ENCODE measurements at places on chromosomes 3 and 15.

GRCh38 chr3:104755791-104756190 is 610.9 kb upstream of the ALCAM start:
- no peak for DNase-seq

DNA sequence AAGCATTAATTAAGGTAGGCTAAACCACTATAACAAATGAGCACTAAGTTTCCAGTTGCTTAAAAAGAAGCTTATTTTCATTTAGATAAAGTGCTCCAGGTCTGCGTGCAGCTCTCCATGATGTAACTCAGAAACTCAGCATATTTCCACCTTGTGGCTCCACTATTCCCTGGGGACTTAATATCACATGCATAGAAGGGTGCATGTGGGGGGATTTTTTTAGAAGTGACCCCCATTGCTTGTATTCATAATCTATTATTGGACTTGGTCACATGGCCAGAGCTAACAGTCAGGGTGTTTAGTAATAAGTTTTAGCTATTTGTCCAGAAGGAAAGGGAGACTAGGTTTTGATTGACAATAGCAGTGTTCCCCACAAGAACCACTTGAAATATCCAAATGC is 86.8 kb downstream of the TMCO5A start:
- DNase-seq: no peak

- no peak for DNase-seq
Measured at GRCh38 chr3:195548006-195548405, 4.9 kb upstream of the PPP1R2 start.

GRCh38 chr3:158762701-158763100 is 30.4 kb upstream of the RARRES1 start:
- no peak for DNase-seq

DNA sequence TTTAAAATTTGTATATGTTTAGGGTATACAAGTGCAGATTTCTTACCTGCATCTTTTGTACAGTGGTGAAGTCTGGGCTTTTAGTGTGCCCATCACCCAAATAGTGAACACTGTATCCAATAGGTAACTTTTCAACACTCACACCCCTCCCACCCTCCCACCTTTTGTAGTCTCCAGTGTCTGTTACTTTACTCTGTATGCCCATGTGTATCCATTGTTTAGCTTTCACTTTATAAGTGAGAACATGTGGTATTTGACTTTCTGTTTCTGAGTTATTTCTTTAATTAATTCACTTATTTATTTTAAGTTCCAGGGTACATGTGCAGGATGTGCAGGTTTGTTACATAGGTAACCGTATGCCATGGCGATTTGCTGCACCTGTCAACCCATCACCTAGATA is 124.8 kb upstream of the NEO1 start:
- DNase-seq: no peak

DNA sequence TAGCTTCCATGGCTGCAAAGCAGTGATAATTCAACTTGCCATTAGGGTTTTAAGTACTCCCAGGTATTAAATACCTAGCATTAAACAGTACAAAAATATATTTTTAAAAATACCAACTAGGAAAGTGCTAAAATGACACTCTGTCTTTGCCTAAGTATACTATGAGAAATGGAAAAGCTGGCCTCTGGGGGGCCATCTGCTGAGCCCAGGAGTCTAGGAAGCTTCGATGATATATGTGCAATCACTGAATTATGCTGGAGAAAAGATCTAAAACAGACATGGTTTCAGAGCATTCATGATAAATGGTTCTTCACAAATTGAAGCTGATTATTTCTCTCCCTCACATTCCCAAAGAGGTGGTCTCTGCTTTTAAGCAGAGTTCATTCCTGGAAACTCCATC is 191.8 kb downstream of the OPA1 start:
- no peak for DNase-seq

GRCh38 chr3:80239301-80239700 is 471.5 kb upstream of the ROBO1 start:
- no peak for DNase-seq

DNA sequence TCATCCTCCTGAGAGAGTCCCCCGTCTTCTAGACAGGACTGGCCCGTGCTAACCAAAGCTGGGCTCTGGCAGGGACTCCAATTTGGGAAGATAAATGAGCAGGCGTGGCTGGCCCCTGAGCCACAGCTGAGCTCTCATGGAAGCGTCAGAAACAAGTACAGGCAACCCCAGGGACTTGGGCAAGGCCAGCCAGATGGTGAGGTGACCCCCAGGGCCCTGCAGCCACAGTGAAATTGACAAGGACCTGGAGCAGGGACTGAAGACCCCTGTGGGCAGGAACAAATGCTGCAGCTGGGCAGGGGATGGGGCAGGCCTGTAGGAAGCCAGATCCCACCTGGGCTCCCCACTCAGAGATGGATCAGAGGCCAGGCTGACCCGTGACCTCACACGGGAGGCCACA is 32.8 kb upstream of the CGNL1 start:
- DNase-seq: no peak

DNA sequence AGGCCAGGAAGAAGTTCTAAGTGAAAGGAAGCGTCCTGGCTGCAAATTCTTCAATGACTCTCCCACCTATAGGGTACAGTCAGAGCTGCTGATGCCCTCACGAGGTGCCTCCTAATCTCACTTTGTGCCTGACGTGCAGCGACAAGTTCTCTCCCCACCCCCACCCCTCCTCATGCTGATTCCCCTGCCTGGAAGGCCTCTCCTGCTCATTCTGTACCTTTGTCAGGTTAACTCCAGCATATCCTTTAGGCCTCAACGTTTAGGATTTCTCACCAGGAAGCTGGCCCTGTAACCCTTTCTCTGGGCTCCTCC is 25.0 kb downstream of the SLC12A8 start:
- DNase-seq: no peak

DNA sequence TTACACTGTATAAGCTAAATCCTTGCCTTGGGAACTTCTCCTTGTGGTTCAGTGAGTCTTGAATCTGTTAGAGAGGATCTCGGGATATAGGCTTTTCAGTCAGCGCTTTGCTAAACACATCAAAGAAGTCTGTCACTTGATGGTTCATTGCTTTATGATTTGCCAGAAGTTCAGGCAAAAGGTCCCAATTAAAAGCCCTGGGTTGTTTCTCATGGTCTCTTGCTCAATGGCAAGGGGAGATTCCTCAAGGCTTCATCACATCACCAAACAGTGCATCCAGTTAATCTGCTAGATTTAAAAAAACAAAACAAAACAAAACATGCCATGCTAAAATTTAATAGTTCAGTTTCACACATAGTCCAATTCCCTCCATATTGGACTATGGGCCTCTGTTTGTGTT is 114.8 kb downstream of the FILIP1L start:
- no peak for DNase-seq

GRCh38 chr3:181880331-181880730 is 168.6 kb downstream of the SOX2 start:
- DNase-seq: no peak

DNA sequence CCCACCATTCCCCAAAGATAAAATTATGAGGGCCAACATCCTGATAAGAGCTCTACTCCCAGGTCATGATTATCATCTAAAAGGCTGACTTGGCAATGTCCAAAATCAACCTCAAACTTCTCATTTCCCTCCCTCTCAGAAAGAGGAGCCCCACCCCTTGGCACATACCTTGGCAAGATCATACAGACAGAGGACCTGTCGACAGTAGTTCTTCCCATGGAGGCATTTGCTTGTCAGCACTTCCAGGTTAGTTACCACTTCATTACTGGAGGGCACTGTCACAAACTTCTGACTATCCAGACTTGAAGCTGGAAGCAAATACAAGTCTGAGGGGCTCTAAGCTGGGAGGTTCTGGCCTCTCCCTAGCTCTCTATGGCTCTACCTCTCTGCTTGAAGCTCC is 37.8 kb downstream of the EIF3J start:
- no peak for DNase-seq

DNA sequence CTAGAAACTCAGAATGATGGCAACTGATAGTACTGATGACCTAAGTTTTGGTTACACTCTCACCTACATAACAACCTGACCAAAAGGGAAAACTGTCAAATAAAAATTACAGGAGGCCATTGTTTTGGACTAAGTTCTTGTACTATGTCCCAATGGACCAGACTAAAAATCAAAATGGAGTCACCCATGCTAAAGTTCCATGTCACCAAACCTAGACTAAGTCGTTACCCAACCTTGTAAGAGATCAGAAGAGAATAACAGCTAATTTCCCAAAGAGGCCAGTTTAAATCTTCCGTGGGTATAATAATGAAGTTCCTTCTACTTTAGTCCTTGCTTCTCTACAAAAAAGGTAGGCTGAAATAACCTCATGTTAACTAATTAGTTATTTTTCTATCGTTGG is 12.3 kb downstream of the THOC7 start:
- DNase-seq: no peak

DNA sequence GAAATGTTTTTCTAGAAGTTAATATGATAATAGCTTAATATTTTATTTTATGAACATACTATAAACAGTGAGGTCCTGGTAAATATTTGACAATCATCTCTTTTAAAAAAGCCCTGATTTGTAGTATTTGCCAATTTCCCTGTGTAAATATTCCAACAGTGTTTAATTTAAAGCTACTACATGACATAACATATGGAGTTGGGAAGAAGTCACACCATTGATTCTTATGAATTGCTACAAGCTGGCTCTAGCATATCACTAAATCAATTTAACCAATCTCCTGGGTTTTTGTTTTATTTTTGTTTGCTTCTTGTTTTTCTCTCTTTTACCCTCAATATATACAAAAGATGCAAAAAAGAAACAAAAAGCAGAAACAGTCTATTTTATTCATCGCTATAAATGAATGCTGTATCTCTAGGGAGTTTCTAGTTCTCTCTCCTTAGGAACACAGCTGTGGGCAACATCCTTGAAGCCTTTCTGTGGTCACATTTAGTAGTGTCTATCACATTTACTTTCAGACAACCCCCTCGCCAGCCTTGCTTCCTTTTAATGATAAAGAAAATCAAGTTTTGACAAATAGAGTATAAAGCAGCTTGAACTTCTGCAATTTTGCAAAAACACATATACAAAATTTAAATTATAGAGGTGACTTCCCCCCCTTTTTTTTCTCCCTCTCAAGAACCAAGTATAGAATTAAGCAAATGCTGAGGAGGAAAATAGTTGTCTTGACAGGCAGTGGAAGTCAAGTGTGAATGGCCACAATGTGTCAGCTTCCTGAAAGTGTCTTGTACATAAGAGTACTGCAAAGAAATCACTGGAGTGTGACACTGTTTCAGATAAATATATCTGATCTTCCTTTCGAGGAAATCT is 21.4 kb downstream of the CCR1 start:
- DNase-seq: no peak

- no peak for DNase-seq
Measured at GRCh38 chr15:29434280-29434679, 164.7 kb upstream of the NSMCE3 start.

DNA sequence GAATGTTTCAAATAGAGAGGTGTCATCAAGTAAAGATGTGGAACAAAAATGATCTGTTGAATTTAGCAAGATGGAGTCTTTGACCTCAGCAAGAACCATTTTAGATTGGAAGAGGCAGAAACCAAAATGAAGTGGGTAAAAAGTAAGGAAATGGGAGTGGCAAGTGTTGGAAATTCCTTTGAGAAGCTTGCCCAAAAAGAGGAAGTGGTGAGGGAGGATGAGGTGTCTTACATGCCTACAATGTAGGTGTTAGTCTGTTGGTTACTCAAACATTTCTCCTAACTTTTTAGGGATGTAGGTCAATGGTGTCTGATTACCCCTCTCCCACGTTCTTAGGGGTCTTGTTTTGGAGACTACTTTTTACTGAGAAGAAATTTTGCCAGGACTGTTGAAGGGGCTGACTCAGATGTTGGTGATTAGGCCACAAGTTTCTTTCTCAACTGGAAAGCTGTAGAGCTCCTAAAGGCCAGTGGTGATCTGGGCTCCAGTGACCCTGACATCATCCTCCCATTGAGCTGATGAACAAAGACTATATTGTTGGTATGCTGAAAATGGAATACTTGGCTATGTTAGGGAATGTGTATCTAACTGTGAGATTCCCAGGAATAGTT is 5.1 kb downstream of the PPP2R3A start:
- no peak for DNase-seq

DNA sequence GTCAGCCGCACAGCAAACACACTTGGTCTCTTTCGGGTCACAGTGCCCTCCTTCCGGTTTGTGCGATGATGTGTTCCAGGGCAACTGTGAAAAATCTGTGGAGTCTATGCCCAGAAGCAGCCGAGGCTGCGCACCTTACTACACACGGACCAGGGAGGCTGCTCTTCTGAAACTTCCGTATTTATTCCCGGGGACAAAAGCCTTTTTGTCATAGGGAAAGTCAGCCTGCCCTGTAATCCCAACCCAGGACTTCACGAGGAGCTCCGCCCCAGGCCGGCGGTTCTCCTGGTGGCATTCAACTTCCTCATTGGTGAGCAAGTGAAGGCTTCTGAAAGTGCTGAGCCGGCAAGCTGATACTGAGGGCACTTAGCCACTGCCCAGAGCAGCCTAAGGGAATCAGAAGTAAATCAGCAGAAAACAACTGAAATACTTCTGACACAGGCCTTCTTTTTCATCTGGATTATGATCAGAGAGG is 126.5 kb downstream of the FMN1 start:
- no peak for DNase-seq

- DNase-seq: no peak
Measured at GRCh38 chr3:161852744-161853143, 356.1 kb downstream of the OTOL1 start.

DNA sequence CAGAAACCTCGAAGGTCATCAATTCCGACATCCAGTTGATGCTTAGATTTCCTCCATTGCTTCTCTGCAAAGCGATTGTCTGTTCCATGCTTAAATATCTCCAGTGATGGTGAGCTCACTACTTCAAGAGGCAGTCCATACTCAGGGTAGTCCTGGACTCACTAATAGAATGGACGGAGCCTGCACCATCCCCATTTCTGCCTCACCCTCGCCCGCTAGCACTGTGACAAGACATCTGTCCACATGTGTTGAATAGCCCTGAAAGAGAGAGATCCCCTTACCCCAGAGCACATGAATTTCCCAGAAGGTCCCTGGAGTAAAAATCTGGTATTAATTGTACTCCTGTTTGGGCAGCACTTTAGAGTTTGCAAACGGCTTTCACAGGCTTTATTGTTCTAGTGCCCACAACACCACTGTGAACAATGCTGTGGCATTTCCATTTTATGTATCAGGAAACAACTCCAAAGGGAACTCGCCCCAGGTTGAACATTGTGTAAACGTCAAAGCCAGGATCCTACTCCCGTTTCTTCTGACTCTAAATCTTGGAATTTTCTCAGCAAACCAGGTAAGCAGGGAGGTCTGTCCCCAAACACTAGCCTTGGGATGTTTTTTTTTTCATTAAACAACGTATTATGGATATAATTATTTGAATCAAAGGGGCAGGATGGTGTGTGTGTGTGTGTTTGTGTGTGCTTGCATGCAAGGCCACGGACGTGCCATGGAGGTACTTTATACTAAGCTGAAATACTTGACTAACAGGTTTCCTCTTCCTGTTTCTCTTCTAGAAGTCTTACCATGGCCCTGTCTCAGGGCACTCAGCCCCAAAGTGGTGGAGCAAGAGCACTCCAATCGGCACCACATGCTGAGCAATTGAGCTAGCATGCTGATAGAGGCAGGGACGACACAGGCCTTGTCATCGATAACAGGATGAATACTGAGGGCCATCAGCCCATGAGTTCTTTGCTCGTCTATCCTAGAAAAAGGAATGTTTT is 198.3 kb downstream of the OPA1 start:
- DNase-seq: no peak

Data from D721Med (cell line).